ENCODE measurements at places on chromosomes 3 and 15. TPM values are rescaled to one million over a fixed set of nuclear protein-coding genes. Genes with fewer than 3 reads are reported as not detected.

ARHGEF3 gene
- total RNA-seq = 8.7 TPM

CHCHD6 gene
- total RNA-seq = 33.0 TPM

DNA sequence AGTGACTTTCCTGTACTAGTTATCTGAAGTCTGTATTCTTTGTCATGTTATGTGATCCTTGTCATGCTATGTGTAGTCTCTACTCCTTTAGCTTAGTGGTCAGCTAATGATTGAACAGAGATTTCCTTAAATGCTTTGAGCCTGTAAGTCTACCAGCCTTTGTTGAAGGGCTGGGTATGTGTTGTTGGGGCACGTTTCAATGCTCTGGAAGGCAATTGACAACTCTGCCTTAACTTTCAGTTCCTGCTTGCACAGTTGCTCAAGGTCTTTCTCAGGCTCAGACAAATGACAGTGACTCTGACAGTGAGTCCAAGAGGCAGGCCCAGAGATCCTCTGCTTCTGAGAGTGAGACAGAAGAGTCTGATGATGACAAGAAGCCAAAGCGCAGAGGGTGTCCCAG is 89.3 kb downstream of the CHD2 start:
- no peak overlapping the region for H3K27ac ChIP-seq
- peaks cover 70% of the 10 kb centered on the region for H3K36me3 ChIP-seq
- no peak for DNase-seq
- H3K4me1 ChIP-seq = no peaks in the 10 kb centered on the region
- H3K27me3 ChIP-seq = no peaks in the 10 kb centered on the region

ARL14 gene
- 3.9 TPM for total RNA-seq

OXTR gene
- 21.5 TPM for total RNA-seq

SENP8 gene
- total RNA-seq = 1.2 TPM

FMN1 gene
- 2.9 TPM for total RNA-seq

DNA sequence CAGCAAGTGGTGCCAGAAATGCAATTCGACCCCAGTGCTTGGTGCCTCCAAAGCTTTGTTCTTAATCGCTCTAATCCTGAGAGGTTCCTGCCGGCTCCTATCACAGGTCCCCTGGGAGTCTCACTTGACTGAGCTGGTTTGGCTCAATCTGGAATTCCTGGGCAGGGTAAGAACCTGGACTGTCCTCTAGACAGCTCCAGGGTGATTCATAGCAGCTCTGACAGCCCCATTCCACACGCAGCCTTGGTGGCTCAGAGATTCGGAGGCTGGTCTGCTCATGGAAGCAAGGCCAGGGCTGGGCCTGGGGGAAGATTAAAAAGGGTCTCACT is 37.9 kb downstream of the MYO5C start:
- peaks cover 47% of the 10 kb centered on the region for H3K4me1 ChIP-seq
- peaks cover 15% of the 10 kb centered on the region for H3K36me3 ChIP-seq
- no peak overlapping the region for H3K27ac ChIP-seq
- H3K4me3 ChIP-seq = no peak overlapping the region
- H3K27me3 ChIP-seq = no peaks in the 10 kb centered on the region

GRCh38 chr15:78976691-78977090 is 31.8 kb upstream of the CTSH start:
- H3K36me3 ChIP-seq = no peaks in the 10 kb centered on the region
- no peaks in the 10 kb centered on the region for H3K27me3 ChIP-seq
- no peak overlapping the region for H3K27ac ChIP-seq
- H3K4me3 ChIP-seq = no peak overlapping the region
- no peak for DNase-seq

Measured in PC-3 (cell line).